Hypothalamus (tissue), 51 donors: ENCODE measurements at places on chromosomes 7 and 10.

DNA sequence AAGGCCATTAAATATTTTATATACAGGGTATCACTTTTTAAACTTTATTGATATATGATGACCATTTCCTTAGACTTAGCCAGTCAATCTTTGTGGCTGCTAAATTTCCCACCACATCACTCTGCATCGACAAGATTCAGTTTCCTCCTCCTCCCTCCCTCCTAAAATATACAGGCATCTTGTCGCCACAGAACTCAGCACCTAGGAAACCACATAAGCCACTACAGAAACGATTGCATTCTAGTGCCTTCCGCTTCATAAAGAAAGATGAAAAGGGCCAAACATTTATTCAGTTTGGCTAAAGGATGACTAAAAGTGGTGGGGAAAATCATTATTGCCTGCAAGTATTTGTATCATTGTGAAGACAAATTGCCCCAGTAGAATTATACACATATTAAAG lies 30.7 kb downstream of the ERCC6 start:
- DNase-seq = no peak

DNA sequence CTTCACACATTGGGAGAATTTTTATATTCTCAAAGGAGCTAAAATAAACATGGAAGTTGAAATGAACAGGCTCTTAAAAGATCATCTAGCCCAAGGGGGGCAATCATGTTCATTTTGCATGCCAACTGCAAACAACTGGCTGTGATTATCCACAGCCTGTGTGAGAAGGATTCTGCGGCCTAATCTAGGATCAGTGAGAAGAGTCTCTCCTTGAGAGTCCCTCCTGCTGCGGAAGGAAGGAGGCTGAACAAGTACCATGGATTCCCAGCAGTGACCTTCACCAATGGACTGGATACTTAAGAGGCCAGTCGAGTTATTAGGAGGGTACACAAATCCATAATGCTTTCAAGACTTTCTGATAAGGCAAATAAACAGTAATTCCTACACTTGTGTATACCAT lies 76.7 kb downstream of the IGF2BP3 start:
- DNase-seq = no peak

DNA sequence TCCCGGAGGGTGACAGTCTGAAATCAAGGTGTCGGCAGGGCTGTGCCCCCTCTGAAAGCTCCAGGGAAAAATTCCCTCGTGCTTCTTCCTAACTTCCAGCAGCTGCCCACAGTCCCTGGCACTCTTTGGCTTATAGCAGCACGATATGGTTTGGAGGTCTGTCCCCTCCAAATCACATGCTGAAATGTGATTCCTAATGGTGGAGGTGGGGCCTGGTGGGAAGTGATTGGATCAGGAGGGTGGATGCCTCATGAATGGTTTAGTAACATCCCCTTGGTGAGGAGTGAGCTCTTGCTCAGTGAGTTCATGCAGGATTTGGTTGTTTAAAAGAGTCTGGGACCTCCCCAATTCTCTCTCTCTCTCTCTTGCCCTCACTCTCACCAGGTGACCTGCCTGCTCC lies 51.1 kb downstream of the GPAM start:
- DNase-seq = no peak

DNA sequence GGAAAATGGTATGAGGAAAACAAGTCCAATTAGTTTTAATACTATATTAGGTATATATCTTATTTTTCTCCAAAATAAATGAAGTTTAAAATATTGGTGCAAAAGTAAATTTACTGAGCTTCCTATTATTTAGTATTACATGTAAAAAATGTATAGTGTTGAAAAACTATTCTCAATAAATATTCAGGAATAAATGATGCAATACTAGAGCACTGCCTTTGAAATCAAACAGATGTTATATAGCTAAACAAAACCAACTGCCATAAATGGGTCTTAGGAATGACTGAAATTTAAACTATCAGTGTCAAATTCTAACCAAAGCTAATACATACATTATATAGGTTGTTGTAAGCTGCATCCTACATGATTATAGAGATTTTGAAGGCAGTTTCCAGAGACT lies 1434.0 kb upstream of the LRRTM3 start:
- no peak for DNase-seq

- no peak for DNase-seq
Observed at GRCh38 chr10:103476046-103476768, 2.8 kb downstream of the CALHM3 start.

GRCh38 chr7:155975490-155975889 lies 163.2 kb upstream of the SHH start:
- DNase-seq = no peak

GRCh38 chr7:96359876-96360275 lies 38.0 kb upstream of the SLC25A13 start:
- no peak for DNase-seq

GRCh38 chr7:93562936-93563335 lies 11.6 kb downstream of the CALCR start:
- DNase-seq = no peak

GRCh38 chr7:50531928-50532327 lies 33.3 kb downstream of the DDC start:
- no peak for DNase-seq

GRCh38 chr7:129775695-129776361 lies 164.3 kb downstream of the NRF1 start:
- no peak for DNase-seq

DNA sequence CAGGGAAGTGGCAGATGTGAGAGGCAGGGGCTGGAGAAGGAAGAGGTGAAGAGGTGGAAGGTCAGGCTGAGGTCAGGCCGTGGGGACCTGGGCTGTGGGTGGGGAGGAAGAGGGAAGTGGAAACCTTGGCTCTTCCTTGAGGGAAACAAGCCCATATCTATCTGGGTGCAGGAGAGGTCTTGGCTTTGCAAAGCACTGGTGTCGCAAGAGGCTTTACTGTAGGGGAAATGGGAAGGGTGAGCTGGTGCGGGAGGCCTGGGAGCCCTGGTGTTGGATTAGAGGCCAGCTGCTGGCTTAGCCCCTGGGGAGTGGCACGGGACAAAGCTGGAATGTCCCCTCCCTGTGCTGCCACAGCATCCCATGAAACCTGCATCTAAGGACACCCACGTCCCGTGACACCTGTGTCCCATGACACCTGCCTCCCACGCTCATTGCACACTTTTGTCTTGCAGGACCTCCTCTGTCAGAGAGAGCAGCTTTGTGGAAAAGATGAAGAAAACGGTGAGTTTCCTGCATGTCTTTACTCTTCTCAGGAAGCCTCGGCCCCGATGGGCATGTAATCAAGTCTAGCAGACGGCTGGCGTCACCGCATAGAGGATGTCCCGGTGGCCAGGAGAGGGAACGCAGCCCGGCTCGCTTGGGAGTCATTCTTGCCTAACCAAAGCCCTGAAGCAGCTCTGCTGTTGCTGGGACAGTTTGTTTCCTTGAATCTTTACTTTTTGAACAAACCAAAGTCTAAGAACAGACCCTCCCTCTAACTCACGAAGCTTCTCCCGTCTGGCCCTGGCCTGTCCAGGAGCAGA lies 22.2 kb downstream of the TMEM120A start:
- DNase-seq = no peak

DNA sequence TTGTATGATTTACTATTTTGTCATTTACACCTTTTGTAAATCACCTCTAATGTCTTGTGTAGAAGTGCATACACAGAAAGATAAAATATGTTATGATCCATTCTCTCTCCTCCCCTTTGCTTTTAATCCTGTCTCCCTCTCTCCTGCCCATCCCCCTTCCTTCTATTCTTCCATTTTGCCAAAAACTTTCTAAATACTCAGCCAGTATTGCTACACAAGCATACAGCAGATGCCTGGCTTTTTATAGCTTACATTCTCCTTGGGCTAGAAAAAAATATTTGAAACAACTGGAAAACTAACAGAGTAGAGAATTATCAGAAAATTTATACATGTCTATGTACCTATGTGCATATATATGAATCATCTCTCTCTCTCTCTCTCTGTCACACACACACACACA lies 308.7 kb upstream of the BMPER start:
- no peak for DNase-seq

DNA sequence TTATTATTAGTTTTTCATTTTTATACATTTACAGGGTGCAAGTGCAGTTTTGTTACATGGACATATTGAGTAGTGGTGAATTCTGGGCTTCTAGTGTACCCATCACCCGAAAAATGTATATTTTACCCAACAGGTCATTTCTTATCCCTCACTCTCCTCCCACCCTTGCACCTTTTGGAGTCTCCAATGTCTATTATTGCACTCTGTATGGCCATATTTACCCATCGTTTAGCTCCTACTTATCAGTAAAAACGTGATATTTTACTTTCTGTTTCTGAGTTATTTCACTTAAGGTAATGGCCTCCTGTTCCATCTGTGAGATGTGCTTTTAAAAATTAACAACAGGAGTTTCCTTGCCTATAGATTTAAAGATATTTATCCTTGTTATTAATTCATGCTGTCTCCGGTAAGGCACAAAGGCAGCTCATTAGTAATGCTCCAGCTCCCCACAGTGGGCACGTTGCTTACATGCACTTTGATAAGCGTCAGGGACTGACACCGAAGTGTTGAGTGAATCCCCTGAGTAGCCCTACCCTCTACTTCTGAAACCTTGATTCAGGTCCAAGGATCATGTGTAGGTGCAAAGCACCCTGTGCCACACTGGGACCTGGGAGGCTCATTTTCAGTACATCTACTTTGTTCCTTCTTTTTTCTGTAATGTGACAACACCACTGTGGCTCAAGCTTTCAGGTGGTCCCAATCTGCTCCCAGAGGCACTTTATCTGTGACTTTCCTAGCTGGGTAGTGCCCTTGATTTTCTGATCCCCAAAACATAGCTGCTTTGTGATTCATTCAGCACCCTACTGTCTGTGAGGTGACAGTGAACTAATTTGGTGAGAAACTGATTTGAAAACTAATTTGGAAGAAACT lies 27.3 kb downstream of the HYAL4 start:
- no peak for DNase-seq

- no peak for DNase-seq
Observed at GRCh38 chr7:74355091-74355490, 65.9 kb downstream of the CLIP2 start.

DNA sequence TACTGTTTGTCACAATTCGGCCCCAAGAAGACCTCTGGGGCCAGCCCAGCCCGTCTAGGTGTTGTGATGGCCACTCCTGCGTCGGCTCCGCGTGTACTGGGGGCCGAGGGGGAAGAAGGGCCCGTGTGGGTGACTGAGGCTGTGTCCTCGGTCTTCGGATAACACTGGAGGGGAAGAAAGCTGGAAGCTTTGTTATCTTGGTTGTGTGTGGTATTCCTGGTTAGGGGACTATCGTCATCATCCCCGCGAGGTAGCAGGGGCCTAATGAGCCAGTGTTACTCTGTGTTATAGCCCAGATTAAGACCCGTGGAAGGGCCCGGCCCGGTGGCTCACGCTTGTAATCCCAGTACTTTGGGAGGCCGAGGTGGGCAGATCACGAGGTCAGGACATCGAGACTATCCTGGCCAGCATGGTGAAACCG lies 854 bp downstream of the MTG1 start:
- no peak for DNase-seq

DNA sequence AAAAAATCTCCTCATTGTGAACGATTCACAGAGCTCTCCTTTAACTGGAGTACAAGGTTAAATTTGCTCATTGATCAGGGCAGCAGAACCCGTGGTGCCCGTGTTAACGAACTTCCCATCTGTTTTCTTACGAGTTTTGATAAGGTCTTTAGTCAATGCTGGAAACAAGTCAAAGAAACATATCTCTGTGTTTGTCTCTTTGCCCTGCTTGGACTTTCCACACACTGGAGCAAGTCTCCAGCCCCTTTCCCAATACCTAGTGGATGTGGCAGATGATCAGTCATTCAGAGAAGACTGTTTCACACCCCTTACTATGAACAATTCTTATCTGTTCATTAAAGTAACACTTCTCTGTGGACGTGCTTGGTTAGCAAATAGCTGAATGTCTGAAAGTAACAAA lies 121.3 kb downstream of the ARID5B start:
- no peak for DNase-seq

GRCh38 chr10:77932016-77932715 lies 5.6 kb upstream of the DLG5 start:
- no peak for DNase-seq

DNA sequence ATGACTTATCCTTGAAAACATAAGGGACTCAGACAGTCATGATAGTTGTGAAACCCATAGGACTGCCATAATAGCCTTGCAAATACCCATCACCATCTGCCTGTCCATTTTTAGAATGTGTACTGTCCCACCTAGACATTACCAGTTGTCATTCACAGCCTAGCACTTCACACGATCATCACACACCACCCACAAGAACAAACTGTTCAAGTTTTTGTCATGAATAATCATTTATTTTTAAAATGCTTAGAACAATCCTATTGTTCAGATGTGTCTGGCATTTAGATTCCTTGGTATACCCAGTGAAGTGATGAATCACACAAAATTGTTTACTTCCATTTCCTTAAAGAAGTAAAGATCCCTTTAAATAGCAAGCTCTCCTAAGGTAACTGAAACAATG lies 46.6 kb downstream of the CCDC3 start:
- DNase-seq = no peak
